Melanocyte of skin (primary cell): ENCODE measurements at places on chromosomes 7 and 10. TPM values are rescaled to one million over a fixed set of nuclear protein-coding genes. Genes with fewer than 3 reads are reported as not detected.

Gene SLC26A4
- total RNA-seq: 0.33 and 0.62 TPM in 2 replicates

Gene PHKG1
- 0.15 and 0.33 TPM in 2 replicates for total RNA-seq

Gene PTPRZ1
- total RNA-seq: 10.3 and 10.9 TPM in 2 replicates

Gene EPDR1
- total RNA-seq: 74.9 and 105 TPM in 2 replicates
